Gastrocnemius medialis (tissue), 4 donors: ENCODE measurements at places on chromosomes 12 and 14. TPM values are rescaled to one million over a fixed set of nuclear protein-coding genes. Genes with fewer than 3 reads are reported as not detected.

DNA sequence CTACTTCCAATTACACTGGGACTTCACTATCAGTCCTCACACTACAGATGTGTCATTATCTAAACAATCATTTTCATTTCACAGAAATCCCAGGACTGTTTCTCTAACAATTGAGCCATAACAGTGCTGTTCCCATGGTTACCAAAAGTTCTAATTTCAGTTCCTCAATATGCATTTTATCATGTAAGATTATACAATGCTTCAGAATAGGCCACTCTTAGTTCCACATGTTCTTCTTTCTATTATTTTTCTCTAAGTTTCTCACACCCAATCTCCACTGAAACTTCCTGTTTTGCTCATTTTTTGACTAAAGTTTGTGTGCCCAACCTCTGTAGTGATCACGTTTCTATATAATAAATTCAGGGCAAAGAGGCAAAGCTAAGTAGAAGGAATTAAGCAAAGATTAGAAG, 185.8 kb downstream of the DUSP6 start:
- DNase-seq, result no peak

- no peak for DNase-seq
These were observed 731.9 kb upstream of the FBXO33 start for GRCh38 chr14:40164083-40164482.

- no peak for DNase-seq
These were observed 131.4 kb downstream of the KCNMB4 start for GRCh38 chr12:70497508-70497907.

- DNase-seq, result no peak
These were observed 27.2 kb upstream of the AP4S1 start for GRCh38 chr14:30998100-30998706.

- no peak for DNase-seq
These were observed 150.2 kb downstream of the SSPN start for GRCh38 chr12:26345471-26346003.

- DNase-seq, result no peak
These were observed 158.5 kb upstream of the RTL1 start for GRCh38 chr14:101062065-101062450.

- no peak for DNase-seq
These were observed 134.5 kb downstream of the NUAK1 start for GRCh38 chr12:106004289-106004688.

DNA sequence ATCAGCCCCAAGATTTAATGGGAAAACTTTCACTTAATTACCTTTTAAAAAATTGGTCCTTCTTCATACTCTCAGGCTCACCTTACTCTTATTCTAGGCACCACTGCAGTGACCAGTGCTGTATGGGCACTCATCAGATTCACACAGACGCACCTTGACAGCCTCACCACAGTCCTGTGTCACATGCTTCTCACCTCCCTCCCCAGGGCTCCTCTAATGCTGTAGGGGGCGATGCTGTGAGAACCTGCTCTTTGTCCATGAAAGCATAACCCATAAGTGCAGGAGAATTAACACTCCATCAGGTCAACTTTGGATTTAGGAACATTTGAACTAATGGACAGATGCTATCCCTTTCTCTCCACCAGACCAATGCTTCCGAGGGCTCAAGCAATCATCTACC, 13.9 kb upstream of the PPP4R3A start:
- DNase-seq, result no peak

GRCh38 chr12:92502417-92503028, 200.3 kb upstream of the PLEKHG7 start:
- DNase-seq, result no peak

- DNase-seq, result no peak
These were observed 133.3 kb downstream of the DACT1 start for GRCh38 chr14:58771016-58771415.

- no peak for DNase-seq
These were observed 133.9 kb upstream of the SCAF11 start for GRCh38 chr12:46124132-46124847.

- no peak for DNase-seq
These were observed 335.1 kb downstream of the GPHN start for GRCh38 chr14:66842911-66843512.

GRCh38 chr14:100116134-100116533, 43.3 kb downstream of the DEGS2 start:
- no peak for DNase-seq

DNA sequence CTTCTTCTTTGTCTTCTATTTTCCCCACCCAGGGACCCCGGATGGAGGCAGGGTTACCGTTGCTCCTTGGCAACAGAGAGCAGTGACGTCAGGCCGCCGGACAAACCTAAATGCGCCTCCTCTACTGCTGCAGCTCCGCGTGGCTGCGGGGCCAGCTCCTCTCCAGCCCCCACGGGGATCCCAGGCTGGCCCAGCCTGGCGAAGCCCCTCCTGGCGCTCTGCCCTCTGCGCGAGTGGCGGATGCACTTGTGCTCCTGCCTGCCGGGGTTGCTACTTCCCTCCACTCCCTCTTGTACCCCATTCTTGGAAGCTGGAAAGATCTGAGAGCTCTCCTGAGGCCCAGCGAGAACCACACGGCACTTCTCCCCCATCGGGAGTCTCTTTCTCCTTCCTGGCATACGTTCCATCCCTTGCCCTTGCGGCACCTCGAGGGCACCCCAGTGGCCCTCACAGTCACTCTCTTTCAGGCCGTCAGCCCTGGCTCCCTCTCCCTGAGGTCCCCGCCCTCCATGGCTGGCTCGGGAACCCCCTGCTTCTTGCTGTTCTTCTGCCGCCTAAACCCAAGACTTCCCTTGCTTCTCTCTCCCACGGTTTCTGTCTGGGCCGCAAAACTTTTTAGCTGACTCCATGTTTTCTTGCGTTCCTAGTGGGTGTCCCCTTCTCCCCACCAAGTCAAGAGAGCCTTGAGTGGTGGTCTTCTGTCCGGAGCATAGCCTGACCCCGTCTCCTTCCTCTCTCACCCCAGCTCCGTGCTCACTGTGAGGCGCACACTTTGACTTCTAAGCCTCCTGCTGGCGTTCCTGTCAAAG, 121.7 kb downstream of the PAPOLA start:
- no peak for DNase-seq

DNA sequence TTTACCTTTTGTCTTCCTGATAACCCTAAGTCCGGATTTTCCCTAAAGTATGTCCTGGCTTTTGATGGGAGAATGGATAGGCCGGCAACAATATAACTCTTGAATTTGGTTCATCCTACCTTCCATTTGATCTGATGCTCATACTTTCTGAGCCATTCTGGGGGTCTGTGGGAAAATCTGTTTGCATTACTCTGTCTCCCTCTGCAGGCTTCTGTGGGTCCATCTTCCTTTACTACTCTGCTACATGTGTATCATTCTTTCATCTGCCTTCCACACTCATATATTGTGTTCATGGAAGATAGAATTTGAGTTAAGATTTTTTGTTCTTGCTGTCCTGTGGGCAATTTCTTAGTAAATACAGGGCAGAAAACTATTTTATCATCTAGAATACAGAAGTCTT, 101.5 kb downstream of the NAV3 start:
- no peak for DNase-seq

- DNase-seq, result no peak
These were observed 88.0 kb upstream of the VASH1 start for GRCh38 chr14:76673261-76673660.

- DNase-seq, result no peak
These were observed 97.8 kb downstream of the TMEM30B start for GRCh38 chr14:61183196-61183885.

ACVRL1 gene
- 37.1 TPM for total RNA-seq

CTSG gene
- total RNA-seq, result not detected

FOXN4 gene
- total RNA-seq, result not detected

SVOP gene
- total RNA-seq, result 0.03 TPM

MGST1 gene
- 16.1 TPM for total RNA-seq

FGF6 gene
- total RNA-seq, result not detected

TBX5 gene
- not detected for total RNA-seq
